Panc1 (cell line): ENCODE measurements at places on chromosomes 11 and 22.

DNA sequence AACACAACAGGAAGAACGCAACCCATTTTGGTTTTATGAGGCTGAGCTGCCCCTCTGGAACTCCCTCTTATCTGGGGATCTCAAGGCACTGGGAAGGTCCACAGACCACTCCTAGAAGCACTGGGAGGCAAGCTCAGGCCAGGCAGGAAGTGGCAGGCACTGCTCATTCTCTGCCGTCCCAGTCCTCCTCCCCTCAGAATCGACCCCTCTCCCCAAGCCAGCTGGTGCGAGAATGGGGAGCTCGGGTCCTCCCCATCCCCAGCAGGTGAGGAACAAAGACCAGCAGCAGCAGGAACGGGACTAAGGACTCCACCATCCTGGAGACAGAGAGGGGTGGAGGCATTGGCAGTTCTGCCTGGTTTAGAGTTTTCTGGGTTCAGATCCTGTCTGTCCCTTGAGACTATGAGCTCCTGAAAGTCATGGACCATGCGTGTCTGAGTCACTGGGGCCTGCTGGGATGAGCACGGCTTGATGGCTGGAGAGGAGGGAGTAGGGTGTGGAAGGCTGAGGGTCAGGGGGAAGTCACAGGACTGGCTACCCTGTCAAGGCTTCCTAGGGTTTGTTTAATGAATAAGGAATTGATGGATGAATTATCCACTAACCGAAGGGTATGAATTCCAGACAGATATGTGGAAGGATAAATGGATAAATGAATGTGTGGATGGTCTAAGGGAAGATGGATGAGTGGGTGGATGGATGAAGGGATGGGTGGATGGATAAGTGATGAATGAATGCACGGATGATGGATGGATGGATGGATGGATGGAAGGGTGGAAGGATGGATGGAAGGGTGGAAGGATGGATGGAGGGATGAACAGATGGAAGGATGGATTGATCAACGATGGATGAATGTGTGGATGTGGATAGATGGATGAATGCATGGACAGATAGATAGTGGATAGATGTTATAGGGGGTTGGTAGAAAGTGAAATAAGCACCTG, 6.4 kb downstream of the MYEOV start:
- H3K36me3 ChIP-seq, result no peaks in the 10 kb centered on the region; the same call in none of the 2 replicates
- H3K4me3 ChIP-seq, result no peak overlapping the region
- DNase-seq, result no peak
- peak overlapping the region; percentile 100 for H3K27ac ChIP-seq
- H3K27me3 ChIP-seq, result no peaks in the 10 kb centered on the region

GRCh38 chr22:50259302-50259701, 2.2 kb downstream of the MAPK12 start:
- peak overlapping the region; percentile 18; the same call in 1 of the 2 replicates for H3K27ac ChIP-seq
- H3K4me3 ChIP-seq, result no peak overlapping the region
- H3K36me3 ChIP-seq, result no peaks in the 10 kb centered on the region; the same call in 1 of the 2 replicates
- peaks cover 33% of the 10 kb centered on the region for H3K4me1 ChIP-seq
- no peaks in the 10 kb centered on the region for H3K27me3 ChIP-seq

DNA sequence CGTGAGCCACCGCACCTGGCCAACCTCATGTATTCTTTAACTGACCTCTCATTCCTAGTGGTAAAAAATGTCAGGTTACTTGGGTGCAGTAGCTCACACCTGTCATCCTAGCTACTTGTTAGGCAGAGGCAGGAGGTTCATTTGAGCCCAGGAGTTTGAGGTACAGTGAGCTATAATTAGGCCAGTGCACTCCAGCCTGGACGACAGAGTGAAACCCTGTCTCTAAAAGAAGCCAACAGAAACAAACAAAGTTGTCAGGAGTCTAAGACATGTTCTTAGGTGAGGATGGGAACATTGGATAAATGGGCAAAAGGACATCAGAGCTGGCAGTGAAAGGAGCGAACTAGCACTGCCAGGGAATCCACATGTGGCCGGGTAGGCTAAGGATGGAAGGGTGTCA, 18.1 kb downstream of the MADD start:
- DNase-seq, result no peak
- peaks cover 12% of the 10 kb centered on the region for H3K36me3 ChIP-seq
- H3K4me3 ChIP-seq, result no peak overlapping the region

DNA sequence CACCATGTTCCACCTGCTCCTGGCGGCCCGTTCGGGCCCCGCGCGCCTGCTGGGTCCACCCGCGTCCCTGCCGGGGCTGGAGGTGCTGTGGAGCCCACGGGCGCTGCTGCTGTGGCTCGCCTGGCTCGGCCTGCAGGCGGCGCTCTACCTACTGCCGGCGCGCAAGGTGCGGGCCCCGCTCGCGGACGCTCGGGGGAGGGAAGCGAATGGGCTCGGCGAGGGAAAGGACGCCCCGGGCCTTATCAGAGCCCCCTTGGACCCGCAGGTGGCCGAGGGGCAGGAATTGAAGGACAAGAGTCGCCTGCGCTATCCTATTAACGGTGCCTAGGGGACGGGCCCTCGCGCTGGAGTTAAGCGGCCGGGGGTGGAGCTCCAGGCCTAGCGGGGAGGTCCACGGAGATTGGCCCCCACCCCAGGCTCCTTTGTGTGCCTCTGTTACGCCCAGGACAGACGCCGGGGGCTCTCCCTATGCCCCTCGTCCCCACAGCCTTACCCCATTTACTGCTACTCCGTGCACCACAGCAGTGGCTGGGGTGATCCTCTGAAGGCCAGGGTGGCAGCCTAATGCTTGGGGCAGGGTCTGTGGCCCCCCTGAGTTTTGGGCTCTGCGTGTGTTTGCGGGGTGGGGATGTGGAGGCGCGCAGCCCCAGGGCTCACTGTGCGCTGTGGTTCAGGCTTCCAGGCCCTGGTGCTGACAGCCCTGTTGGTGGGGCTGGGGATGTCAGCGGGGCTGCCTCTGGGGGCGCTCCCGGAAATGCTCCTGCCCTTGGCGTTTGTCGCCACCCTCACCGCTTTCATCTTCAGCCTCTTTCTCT, 1.1 kb downstream of the TM7SF2 start:
- H3K27me3 ChIP-seq, result no peaks in the 10 kb centered on the region
- DNase-seq, result peak; percentile 22
- peak overlapping the region; percentile 79 for H3K27ac ChIP-seq
- peaks cover 30% of the 10 kb centered on the region for H3K4me1 ChIP-seq

DNA sequence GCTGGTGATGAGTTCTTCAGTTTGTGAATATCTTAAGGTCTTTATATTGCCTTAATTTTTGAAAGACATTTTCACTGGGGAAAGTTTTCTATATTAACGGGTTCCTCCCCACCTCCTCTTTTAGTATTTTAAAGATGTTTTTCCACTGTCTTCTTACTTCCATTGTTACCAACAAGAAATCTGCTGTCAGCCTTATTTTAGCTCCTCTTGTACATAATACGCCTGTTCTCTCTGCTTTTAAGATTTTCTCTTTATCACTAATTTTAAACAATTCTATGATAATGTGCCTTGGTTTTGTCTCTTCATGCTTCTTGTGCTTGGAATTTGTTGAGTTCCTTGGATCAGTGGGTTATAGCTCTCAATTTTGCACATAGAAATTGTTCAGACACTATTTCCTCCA, 280.4 kb downstream of the DCDC1 start:
- no peak overlapping the region for H3K27ac ChIP-seq
- no peak overlapping the region for H3K4me3 ChIP-seq

DNA sequence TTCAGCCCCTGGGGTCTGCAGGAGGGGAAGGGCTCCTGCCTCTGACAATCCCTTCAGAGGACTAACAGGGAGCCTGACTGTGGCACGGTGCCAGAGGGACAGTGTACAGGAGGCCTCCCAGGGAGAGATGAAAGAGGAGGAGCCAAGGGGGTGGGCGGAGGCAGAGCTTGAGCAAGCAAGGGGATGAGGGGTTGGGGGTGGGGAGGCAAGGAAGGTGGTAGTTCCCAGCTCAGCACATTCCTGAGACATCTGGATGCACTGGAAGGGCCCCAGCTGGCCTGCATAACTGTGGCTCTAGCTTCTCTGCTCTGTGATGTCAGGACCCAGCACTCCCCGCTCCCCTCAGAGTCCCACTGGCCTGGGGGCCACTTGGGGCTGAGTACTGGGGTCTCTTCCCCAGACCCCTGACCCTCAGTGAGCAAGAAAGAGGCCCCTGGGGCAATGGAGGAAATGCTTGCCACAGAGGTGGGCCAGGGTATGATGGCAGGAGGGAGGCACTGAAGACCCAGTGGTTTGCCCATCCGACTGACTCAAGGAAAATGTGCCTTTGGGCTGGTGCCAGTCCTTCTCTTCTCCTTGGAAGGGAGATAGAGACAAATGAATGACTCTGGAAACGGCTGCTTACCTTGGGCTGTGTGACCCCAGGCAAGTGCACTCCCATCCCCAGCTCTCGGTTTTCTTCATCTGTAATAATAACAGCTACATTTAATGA, 13.3 kb downstream of the CREB3L1 start:
- peaks cover 12% of the 10 kb centered on the region for H3K4me1 ChIP-seq
- no peaks in the 10 kb centered on the region for H3K36me3 ChIP-seq
- DNase-seq, result no peak

DNA sequence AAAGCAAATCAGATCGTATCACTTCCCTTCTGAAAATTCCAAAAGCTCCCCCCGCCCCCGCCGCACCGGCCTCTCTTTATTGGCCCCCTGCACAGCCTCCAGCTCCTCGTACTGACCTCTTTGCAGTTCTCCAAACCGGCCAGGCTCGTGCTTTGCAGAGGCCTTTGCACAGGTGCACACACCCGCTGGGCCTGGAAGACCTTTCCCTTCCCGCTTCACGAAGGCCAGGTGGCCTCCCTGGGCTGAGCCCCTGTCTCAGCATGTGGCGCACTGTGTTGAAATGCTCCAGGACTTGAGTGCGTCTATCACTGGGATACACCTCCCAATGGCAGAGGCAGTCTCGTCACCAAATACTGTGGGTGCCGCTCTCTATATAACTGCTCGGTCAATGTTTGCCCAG, 13.2 kb upstream of the ADA2 start:
- no peak overlapping the region for H3K4me3 ChIP-seq
- no peaks in the 10 kb centered on the region for H3K27me3 ChIP-seq
- no peak for DNase-seq
- no peaks in the 10 kb centered on the region for H3K36me3 ChIP-seq
- no peaks in the 10 kb centered on the region for H3K4me1 ChIP-seq

- H3K4me1 ChIP-seq, result peaks cover 7% of the 10 kb centered on the region
- no peaks in the 10 kb centered on the region for H3K36me3 ChIP-seq
- no peak for DNase-seq
- H3K4me3 ChIP-seq, result no peak overlapping the region
- H3K27ac ChIP-seq, result no peak overlapping the region
Measured at GRCh38 chr11:75869661-75870455, 54.8 kb downstream of the UVRAG start.

DNA sequence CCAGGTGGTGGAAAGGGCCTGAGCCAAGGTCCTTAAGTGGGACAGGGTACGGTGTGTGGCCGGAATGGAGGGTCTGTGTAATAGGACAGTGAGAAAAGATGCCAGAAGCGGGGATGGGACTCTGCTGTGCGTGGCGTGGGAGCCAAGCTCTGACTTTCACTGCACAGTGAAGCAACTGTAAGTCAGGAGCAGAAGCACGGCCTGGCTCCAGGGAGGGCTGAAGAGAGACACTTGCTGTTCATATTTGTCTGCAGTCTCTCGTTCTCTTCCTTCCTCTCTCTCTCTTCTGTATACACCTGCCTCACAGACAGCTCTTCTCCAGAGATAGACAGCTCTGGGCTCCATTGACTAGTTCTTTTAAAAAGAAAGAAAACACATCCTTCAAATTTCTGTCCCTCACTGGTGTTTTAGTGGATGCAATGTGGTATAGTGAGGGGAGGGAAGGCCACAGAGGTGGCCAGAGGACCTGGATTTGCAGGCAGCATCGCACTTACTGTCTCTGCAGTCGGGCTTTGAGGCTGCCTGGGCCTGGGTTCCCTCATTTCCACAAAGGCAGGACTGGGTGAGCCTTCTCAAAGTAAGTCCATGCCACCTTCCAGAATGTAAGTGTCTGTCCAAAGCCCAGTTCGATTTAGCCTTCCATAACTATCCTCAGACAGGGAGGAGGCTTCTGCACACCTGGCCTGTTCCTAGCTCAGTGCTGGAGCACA, 2.1 kb downstream of the IL17RA start:
- H3K36me3 ChIP-seq, result no peaks in the 10 kb centered on the region
- H3K27me3 ChIP-seq, result no peaks in the 10 kb centered on the region
- peaks cover 11% of the 10 kb centered on the region for H3K4me1 ChIP-seq
- DNase-seq, result no peak

DNA sequence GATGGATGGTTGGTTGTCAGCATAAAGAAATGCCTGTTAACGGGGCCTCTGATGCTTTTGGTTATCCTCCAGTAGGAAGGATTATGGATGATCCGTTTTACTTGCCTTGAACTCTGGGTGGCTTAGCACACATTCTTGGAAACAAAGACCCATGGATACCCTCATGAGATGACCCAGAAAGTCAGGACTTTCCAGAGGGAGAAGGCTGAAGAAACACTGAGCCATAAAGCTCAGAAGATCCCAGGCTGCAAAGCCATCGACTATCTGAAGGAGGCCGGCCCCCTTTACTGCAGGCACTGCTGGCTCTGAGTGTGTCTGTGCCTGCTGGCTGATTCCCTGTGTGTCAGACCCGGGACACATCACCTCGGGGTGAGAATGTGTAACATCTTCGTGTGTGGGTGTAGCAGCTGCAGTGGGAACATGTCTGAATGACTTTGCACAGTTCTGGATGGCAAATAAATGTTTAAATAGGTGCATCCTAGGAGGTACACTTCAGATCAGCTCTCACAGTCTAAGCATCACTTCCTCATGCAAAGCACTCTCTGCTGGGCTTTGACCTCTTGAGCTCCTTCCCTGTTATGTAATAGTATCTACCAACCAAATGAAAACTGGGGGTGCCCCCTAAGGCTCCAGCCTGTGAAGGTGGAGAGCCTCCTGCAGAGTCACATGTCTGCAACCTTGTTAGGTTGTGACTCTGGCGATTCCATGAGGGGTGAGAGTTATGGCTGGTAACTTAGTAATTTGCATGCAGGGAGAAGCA, 1084.9 kb downstream of the TBC1D22A start:
- no peak for DNase-seq
- no peak overlapping the region for H3K4me3 ChIP-seq
- H3K4me1 ChIP-seq, result no peaks in the 10 kb centered on the region
- no peak overlapping the region for H3K27ac ChIP-seq
- no peaks in the 10 kb centered on the region for H3K27me3 ChIP-seq

GRCh38 chr11:126384449-126385070, 29.1 kb downstream of the ST3GAL4 start:
- H3K36me3 ChIP-seq, result no peaks in the 10 kb centered on the region
- no peak overlapping the region for H3K4me3 ChIP-seq
- no peak overlapping the region for H3K27ac ChIP-seq
- DNase-seq, result no peak
- no peaks in the 10 kb centered on the region for H3K27me3 ChIP-seq

- peaks cover 9% of the 10 kb centered on the region for H3K36me3 ChIP-seq
- H3K27me3 ChIP-seq, result no peaks in the 10 kb centered on the region
- no peak overlapping the region for H3K4me3 ChIP-seq
- peak overlapping the region; percentile 83 for H3K27ac ChIP-seq
Measured at GRCh38 chr11:64870893-64871466, 7.4 kb downstream of the EHD1 start.
